ENCODE measurements at places on chromosomes 6 and 20. TPM values are rescaled to one million over a fixed set of nuclear protein-coding genes. Genes with fewer than 3 reads are reported as not detected.
A peak's percentile ranks its signal among the peaks of the same experiment; 100 is the strongest.

GRCh38 chr6:160462116-160462515 lies 113.9 kb downstream of the SLC22A3 start:
- DNase-seq: no peak

The COL9A3 gene
- 0.17 TPM for total RNA-seq

The RAET1L gene
- total RNA-seq: not detected

GRCh38 chr6:11414176-11414963 lies 123.2 kb upstream of the TMEM170B start:
- DNase-seq: no peak

DNA sequence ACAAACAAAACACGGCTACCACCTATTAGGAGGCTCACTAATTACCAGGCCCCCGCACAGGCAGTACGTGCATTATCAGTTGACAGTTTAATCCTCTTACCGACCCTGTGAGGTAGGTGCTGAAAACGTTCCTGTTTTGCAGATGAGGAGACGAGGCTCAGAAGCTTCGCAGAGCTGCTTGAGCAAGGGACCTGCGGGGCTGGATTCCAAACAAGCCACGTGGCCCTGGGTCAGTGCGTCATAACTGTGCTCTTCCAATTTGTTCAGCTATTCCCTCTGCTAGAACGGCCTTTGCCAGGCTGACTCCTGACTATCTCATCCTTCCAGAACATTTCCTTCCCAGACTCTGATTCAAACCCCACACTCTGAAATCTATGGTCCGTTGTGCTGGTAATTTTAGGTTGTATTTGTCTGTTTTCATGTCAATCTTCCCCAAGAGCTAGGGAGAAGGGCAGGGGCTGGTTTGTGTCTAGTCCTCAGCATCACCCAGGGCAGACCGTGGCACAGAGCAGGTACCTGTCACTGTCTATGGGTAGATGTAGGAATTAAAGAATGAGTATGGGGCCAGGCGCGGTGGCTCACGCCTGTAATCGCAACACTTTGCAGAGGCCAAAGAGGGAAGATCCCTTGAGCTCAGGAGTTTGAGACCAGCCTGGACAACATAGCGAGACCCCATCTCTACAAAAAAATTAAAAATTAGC lies 28.8 kb upstream of the TLDC2 start:
- peak; percentile 92 for DNase-seq

DNA sequence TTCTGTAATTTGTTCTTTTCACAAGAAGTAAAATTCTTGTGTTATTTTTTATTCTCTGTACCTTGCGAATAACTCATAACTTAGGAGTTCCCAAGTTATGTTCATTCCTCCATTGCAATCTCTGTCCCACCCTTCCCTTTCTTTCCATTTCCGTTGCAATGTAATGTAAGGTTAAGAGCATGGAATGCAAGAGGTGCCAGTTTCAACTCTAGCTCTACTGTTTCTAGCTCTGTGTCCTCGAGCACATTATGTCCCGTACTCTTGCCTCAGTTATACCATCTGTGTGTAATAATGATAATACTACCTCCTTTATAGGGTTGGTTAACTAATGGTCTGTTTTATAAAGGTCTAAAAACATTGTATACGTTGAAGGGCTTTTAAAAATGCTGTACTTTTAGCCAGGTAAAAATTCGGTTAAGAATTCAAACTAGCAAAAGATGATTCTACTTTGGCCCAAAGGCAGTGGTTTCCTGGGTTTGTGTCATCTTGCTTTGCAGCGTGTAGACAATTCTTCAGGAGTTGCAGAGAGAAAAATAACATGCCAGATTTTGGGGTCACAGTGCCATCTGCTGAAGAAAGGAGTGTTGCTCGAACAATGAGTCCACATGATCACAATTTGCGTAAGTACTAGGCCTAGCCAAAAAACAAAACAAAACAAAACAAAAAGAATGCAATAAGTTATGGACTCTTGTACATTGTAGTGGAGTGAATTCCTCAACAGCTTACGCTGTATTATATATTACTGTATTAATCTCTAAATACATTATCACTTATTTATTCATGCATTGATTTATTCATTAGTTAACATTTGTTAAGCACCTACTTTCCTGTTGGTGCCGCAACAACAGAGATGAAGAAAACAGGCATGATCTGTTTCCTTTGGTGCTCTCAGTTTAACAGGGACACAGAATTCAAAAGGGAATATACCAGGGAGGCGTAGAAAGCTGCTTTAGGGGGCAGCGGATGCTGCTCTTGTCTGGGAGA lies 10.0 kb upstream of the PFDN4 start:
- peak; percentile 60 for DNase-seq

DNA sequence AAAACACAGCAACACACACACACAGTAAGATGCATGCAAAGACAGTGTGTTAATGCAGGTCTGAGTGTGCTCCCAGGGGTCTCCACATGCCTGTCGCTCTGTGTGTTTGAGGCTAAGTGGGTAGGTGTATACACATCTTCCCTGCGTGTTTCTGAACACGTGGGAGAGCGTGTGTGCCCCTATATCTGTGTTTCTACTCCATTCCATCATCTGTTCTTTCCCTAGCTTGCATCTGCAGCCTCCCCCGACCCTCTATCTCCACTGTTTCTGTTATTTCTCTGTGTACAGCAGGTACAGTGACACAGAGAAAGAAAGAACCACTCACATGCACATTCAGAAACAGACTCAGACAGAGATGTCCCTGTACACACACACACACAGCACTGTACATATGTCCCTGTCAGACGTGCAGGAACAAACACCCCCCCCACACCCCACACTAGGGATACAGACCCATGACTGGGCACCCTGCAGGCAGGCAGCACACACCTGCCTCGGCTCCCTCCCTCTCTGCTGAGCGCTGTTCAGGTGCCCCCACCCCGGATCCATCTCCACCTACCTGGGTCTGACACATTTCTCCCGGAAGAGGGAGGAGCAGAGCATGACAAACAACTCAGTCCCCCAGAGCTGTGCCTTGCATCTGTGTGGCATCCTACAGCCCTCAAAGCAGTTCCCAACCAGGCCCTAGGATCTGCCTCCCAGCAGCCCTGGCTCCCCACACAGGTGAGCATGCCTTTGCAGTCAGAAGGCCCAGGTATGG lies 27.6 kb downstream of the KCNK15 start:
- DNase-seq: no peak

DNA sequence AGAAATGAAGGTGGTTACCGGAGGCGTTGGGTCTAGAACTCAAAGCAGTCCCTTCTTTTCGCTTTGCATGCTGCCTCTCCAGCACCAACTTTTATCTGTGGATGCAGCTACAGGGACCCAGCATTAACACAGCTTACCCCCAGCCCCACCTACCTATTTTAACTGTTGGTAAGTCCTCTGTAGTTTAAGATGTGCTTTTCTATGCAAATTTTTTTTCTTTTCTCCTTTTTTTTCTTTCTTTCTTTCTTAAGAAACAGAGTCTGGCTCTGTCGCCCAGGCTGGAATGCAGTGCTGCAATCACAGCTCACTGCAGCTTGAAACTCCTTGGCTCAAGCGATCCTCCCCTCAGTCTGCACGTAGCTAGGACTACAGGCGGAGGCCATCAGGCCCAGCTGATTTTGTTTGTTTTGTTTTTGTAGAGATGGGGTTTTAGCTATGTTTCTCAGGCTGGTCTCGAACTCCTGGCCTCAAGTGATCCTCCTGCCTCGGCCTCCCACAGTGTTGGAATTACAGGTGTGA lies 6.5 kb upstream of the USP45 start:
- peak; percentile 64 for DNase-seq

The DACT2 gene
- not detected for total RNA-seq

The HLA-DRB1 gene
- total RNA-seq: under 0.01 TPM

GRCh38 chr6:104711371-104711770 lies 148.3 kb downstream of the HACE1 start:
- DNase-seq: peak; percentile 51

The SRMS gene
- total RNA-seq: not detected

The TUBE1 gene
- total RNA-seq: 48.6 TPM

The SCRT2 gene
- total RNA-seq: not detected

DNA sequence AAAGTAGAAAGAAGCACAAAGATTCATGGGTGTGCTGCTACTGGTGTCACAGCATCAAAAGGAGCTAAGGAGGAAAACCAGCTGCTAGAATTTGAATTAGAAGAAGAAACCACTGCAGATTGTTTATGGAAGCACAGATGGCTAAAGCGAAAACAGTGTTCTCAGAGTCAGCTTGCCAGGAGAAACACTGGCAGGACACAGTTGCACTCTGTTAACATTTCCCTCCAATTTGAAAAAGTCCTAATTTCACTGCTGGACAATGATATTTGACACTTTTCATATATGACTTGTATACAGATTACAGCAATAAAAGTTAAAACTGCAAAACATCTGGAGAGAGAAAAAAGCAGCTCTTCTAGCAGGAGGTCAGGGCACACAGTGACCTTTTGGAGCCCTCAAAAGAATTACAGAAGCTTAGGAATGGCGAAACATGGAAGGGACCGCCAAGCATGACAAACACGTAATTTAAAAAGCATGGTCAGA lies 314.5 kb downstream of the COL12A1 start:
- peak; percentile 98 for DNase-seq

The NT5E gene
- total RNA-seq: 257 TPM

- DNase-seq: no peak
These were observed 124.1 kb upstream of the NEDD9 start for GRCh38 chr6:11356404-11357155.

GRCh38 chr20:57811374-57812020 lies 101.7 kb upstream of the PMEPA1 start:
- no peak for DNase-seq

DNA sequence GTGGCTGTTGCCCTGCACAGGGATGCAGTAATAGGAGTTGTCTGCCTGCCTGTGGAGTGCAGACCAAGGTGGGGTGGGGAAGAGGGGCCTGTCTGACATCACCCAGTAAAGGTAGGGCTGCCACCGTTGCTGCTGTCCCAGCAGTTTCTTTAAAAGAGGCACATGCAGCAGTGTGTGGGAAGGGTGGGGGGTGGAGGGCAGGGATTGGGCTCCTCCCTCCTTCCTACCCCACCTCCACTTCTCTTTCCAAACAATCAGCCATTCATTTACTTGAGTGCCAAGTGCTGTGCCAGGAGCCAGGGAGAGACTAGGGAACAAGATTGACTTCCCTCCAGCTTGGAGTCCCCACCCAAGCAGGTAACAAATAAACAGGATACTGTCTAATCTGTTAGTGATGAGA lies 66.8 kb upstream of the MYL9 start:
- DNase-seq: no peak

The SIRPG gene
- not detected for total RNA-seq

The MLN gene
- not detected for total RNA-seq

DNA sequence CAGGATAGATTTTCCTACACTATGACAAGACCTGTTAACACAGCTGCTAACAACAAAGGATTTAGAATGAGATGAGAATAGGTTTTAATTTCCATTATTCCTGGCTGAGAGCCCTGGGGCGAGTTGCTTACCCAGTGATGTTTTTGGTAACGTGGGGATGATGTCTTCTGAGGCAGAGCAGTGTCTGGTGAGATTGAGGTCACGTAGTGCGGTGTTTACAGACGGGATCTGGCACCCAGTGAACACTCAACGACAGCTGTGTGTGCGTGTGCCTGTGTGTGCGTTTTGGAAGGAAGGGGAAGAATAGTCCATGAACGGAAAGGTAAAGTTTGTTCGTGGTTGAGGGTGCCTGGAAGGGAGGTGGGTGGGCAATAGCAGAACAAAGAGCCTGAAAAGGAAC lies 384.7 kb downstream of the C6orf118 start:
- no peak for DNase-seq

DNA sequence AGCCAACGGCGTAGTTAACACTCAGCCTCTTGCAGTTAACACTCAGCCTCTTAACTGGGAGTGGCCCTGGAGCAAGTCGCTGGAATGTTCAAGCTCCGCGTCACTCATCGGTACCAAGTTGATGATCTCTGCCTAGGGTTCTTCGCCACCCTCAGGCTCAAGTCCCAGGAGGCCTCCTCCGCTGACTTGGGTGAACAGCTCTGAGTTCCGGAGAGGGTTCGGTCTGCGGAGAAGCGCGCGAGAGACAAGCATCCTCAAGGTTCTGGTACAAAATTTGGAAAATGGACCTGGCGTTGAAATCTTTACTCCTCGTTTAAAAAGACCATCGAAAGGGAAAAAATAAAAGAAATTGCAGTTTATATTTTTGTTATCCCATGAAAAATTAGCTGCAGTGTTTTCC lies 876 bp upstream of the DSP start:
- peak; percentile 44 for DNase-seq

- no peak for DNase-seq
These were observed 72.0 kb upstream of the F13A1 start for GRCh38 chr6:6392214-6393068.

GRCh38 chr6:84422380-84422968 lies 195.0 kb upstream of the CEP162 start:
- peak; percentile 30 for DNase-seq

The BPIFB1 gene
- not detected for total RNA-seq

DNA sequence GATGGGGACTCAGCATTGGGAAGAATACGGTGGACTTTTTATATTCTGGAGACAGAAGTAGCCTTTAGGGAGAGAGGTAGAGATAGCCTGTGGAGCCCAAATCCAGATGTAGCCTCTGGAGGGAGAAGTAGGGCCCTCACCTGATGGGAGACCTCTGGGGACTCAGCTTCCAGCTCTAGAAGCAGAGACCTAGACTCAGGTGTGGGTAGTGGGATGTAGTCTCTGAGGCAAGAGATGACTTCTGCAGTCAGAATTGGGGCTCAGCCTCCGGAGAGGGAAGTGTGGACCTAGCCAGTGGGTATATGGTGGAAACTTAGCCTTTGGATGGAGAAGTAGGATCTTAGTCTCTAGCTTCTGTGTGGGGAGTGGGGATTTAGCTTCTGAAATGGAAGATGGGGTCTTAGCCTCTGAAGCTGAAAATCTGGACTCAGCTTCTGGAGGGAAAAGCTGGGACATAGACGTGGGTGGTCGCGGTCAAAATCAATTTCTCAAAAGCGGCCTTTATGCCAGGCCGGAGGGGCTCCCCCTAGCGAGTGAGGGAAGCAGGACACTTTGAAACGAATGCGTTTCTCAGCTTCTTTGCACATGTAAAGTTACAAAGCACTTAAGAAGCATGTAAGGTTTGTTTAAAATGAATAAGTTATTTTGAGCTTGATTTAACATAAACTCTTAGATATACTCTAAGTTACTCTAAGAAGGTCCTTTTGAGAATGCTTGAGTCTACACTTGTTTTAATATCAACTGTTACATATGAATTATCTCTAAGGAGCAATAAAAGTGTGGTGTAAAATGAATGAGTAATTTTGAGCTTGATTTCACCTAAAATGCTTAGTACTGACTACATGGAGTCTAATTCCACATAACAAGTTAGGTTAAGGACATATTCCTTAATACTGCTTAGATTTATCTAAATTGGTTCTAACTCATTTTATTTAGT lies 12.9 kb upstream of the ZNF343 start:
- peak; percentile 55 for DNase-seq

Data from fibroblast of lung (primary cell).